Stimulated activated CD4-positive, alpha-beta T cell treated with anti-CD3 and anti-CD28 coated beads, Interleukin-15, amount 100 ng/mL, for 1 hour (primary cell): ENCODE measurements at places on chromosomes 5 and 9.

DNA sequence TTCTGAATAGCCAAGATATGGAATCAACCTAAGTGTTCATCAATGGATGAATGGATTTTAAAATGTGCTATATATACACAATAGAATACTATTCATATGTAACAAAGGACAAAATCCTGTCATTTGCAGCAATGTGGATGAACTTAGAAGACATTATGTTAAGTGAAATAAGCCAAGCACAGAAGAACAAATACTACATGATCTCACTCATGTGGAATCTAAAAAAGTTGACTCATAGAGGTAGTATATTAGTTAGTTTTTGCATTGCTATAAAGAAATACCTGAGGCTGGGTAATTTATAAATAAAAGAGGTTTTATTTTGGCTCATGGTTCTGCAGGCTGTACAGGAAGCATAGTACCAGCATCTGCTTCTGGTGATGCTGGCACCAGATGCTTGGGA lies 8.1 kb downstream of the CATSPER3 start:
- DNase-seq, result no peak

- no peak for DNase-seq
Observed at GRCh38 chr9:15354713-15355112, 47.7 kb upstream of the TTC39B start.

DNA sequence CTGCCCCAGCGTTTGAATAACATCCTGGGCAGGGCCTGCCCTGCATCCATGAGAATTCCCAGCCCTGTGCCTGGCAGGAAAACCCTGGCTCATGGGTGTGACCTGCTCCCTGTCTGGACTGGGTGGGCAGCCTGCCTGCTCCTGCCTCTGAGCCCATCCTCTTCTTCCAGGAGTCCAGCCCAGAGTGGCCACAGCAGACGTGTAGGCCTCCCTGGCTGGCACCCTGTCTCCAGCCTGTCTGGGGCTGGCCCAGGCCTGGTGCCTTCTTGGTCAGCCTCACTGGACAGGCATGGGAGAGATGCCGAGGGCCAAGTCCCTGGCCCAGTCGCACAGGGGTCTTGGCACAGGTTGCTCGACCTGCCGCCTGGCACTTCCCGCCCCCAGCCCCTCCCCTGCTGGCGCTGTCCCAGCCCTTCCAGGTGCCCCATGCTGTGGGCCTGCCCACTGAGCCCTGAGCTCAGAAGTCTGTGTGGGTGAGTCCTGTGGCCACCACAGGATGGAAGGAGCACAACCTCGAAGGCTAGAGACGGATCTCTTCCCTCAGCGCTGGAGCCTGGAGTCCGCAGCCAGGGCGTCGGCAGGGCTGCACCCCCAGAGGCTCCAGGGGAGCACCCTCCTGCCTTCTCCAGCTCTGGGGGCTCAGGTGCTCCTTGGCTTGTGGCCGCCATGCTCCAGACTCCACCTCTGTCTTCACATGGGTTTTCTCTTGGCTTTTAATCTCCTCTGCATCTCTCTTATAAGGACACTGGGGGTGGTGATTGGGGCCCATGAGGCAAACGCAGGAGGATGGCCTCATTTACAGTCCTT lies 11.8 kb upstream of the COL5A1 start:
- no peak for DNase-seq

- DNase-seq, result no peak
Observed at GRCh38 chr5:114782177-114782576, 387.5 kb downstream of the TRIM36 start.

DNA sequence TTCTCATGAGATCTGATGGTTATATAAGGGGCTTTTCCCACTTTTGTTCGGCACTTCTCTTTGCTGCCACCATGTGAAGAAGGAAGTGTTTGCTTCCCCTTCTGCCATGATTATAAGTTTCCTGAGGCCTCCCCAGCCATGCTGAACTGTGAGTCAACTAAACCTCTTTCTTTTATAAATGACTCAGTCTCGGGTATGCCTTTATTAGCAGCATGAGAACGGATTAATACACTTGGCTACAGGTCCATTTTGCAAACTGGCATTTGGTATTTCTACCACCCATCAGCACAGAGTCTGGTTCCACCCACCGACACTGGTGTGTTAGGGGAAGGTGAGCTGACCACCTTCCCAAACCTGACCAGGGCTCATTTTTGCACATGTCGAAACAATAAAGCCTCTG lies 47.9 kb upstream of the RARS1 start:
- no peak for DNase-seq

GRCh38 chr9:14529629-14530028 lies 163.6 kb downstream of the ZDHHC21 start:
- DNase-seq, result no peak

DNA sequence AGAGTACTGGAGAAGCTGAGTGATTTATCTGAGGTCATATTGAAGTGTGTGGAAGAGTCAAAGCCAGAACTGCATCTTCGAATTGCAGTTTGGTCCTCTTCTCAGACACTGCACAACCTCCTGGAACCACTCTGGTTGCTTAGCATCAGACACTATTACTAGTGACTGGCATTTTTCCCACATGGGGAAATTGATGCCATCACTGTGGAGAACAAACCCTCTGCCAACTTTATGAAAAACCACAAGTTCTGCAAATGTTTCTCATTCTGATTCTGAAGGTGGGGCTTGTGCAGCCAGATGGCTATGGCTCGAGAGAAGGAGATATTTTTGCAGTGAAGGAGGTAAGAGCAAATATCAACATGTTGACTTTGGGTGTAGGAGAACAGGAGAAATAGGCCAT lies 67.2 kb downstream of the KCTD16 start:
- no peak for DNase-seq

DNA sequence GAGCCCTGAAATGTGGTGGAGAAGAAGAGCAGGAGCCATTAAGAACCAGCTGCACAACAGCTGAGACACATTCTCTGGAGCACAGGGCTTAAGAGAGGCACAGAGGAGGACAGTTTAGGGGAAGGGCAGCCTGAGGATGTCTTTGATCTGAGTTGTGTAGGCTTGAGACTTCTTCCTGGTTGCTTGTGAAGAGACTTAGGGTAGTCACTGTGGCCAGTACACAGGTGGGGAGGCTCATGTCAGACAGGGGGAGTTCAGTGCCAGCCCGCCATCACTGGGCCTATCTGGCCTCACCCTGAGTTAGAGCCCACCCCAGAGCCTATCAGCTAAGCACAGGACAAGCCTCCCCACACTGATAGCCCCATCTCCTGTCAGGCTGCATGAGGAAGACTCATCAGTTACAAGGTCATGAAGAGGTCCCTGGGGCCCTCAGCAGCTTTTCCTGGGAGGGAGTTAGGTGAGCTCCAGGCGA lies 19.8 kb downstream of the SLC22A4 start:
- no peak for DNase-seq

DNA sequence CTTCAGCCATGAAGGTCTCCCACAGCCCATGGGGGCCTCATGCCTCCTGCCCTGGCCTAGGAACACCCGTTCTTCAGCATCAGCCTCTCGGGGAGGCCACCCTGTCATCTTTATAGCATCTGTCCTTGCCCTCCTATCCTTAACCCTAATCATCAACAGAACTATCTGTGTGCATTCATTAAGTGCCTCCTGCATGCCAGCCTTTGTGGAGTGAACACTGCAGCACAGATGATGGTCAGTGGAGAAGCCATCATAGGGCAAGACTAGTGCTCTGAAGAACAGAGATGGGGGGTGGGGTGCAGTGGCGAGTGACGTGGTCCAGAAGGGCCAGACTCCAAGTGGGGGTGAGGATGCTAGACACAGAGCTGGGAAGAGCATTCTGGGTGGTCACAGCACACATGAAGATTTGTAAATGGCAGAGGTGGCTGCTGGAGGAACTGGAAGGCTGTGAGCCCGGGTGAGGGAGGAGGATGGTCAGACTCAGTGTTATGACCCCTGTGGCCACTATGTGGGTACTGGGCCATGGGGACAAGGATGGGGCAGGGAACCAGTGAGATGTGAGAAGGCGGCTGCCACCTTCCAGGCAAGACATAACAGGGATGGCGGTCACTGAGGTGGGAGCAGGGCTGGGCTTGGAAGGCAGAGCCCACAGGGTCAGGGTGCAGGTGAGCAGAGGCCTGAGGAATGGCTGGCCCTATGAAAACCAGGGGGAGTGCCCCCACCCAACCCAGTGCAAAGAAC lies 3.6 kb upstream of the CARD19 start:
- no peak for DNase-seq

- DNase-seq, result no peak
Observed at GRCh38 chr9:122011818-122012498, 81.2 kb downstream of the TTLL11 start.

DNA sequence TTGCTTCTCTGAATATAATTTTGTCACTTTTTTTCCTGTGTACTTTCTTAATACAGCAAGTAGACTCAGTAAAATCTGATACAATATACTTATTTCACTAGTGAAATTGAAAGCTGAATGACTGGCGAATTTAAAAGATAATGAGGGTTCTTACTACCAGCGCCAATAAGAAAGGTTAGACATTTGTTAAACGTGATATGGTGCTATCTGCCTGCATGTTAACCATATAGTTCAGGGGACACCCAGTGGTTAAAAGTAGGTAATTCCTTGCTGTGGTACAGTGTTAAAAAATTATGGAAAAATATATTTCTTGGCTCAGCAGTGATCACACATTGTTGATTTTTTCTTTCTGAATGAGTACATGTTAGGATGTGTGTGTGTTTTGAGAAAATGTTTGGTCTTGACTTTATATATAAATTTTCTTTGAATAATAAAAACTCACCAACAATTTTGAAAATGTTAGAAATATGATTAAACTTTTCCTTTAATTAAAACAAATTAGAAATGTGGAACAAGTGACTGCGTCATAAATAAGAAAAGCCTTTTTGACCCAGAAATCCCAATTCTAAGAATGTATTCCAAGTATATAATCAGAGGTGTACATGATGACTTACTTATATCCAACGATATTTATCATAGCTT lies 25.8 kb downstream of the CAST start:
- no peak for DNase-seq
